ENCODE measurements at places on chromosomes 5 and 9. TPM values are rescaled to one million over a fixed set of nuclear protein-coding genes. Genes with fewer than 3 reads are reported as not detected.

PCDHGA6 gene
- 2.1 TPM for total RNA-seq

ZNF454 gene
- 1.8 TPM for total RNA-seq

SIL1 gene
- 47.2 TPM for total RNA-seq

NUDCD2 gene
- total RNA-seq = 3.1 TPM

DIRAS2 gene
- total RNA-seq = not detected

DNA sequence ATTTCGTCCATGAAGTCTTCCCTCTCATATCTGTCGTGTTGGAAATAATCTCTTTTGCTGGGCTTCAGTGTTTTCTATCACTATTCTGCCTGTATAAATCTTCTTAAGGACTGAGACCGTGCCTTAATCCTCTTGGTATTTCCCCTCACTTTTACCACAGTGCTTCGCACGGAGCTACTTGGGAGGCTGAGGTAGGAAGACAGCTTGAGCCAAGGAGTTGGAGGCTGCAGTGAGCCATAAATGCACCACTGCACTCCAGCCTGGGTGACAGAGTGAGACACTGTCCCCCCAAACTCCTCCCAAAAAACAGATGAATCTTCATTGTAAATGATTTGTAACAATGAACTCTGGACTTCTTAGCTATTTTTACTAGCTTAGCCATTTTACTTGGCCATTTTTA lies 57.8 kb downstream of the PHAX start:
- H3K4me1 ChIP-seq = no peaks in the 10 kb centered on the region
- no peaks in the 10 kb centered on the region for H3K36me3 ChIP-seq
- H3K27me3 ChIP-seq = no peaks in the 10 kb centered on the region
- no peak for DNase-seq
- no peak overlapping the region for H3K4me3 ChIP-seq

- no peak overlapping the region for H3K4me3 ChIP-seq
- H3K4me1 ChIP-seq = no peaks in the 10 kb centered on the region
These were observed 441.8 kb upstream of the TLE4 start for GRCh38 chr9:79129865-79130480.

- peaks cover 11% of the 10 kb centered on the region for H3K27me3 ChIP-seq
- peak overlapping the region; percentile 56 for H3K4me3 ChIP-seq
- H3K27ac ChIP-seq = no peak overlapping the region
- no peak for DNase-seq
- no peaks in the 10 kb centered on the region for H3K36me3 ChIP-seq
- H3K4me1 ChIP-seq = peaks cover 18% of the 10 kb centered on the region
These were observed 12.9 kb upstream of the OLFM1 start for GRCh38 chr9:135074354-135075233.

- no peak for DNase-seq
- H3K4me3 ChIP-seq = no peak overlapping the region
- H3K27me3 ChIP-seq = no peaks in the 10 kb centered on the region
- no peaks in the 10 kb centered on the region for H3K36me3 ChIP-seq
These were observed 229.2 kb upstream of the MAP3K1 start for GRCh38 chr5:56585999-56586691.

DNA sequence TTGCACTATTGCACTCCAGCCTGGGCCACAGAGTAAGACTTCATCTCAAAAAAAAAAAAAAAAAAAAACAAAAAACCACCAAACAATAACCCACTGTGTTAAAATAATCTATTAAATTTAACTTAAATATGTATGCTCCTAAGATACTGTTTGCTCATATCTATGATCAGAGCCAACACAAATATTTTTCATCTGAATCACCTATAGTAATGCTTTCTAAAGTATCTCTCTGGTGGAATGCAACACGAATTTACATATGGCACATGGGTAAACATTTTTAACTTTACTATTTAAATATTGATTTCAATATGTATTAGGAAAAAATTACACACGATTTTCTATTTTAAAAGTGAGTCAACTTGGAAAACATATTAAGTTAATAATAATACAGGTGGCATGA lies 196.4 kb downstream of the RFX3 start:
- no peaks in the 10 kb centered on the region for H3K36me3 ChIP-seq
- H3K27ac ChIP-seq = no peak overlapping the region
- DNase-seq = no peak
- no peaks in the 10 kb centered on the region for H3K4me1 ChIP-seq
- no peak overlapping the region for H3K4me3 ChIP-seq
- H3K27me3 ChIP-seq = no peaks in the 10 kb centered on the region

GRCh38 chr5:97919719-97920118 lies 736.7 kb upstream of the RIOK2 start:
- no peaks in the 10 kb centered on the region for H3K36me3 ChIP-seq
- H3K4me3 ChIP-seq = no peak overlapping the region
- no peaks in the 10 kb centered on the region for H3K4me1 ChIP-seq
- no peak overlapping the region for H3K27ac ChIP-seq

GRCh38 chr5:35354751-35355150 lies 124.5 kb upstream of the PRLR start:
- no peak overlapping the region for H3K27ac ChIP-seq
- no peaks in the 10 kb centered on the region for H3K36me3 ChIP-seq
- no peaks in the 10 kb centered on the region for H3K27me3 ChIP-seq
- H3K4me3 ChIP-seq = no peak overlapping the region
- no peaks in the 10 kb centered on the region for H3K4me1 ChIP-seq
- DNase-seq = no peak

DNA sequence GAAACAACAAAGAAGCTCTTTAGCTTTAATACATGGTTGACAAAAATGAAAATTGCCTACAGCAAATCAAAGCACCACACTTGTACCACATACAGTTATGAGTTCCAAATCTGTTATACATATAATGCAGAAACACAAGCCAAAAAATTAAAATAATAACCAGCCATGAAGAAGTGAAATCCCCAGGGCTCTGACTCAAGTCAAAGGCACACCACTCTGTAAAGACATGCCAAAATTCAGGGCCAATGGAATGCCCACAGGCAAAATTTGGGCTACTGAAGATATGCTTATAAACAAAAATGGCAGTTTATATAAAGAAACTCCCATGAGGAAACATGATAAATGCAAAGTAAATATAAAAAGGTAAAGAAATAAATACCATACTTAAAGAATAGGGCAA lies 29.0 kb downstream of the THBS4 start:
- no peak for DNase-seq
- no peak overlapping the region for H3K27ac ChIP-seq
- H3K36me3 ChIP-seq = no peaks in the 10 kb centered on the region
- no peaks in the 10 kb centered on the region for H3K27me3 ChIP-seq
- no peaks in the 10 kb centered on the region for H3K4me1 ChIP-seq
